ENCODE measurements at places on chromosomes 1 and 21.

DNA sequence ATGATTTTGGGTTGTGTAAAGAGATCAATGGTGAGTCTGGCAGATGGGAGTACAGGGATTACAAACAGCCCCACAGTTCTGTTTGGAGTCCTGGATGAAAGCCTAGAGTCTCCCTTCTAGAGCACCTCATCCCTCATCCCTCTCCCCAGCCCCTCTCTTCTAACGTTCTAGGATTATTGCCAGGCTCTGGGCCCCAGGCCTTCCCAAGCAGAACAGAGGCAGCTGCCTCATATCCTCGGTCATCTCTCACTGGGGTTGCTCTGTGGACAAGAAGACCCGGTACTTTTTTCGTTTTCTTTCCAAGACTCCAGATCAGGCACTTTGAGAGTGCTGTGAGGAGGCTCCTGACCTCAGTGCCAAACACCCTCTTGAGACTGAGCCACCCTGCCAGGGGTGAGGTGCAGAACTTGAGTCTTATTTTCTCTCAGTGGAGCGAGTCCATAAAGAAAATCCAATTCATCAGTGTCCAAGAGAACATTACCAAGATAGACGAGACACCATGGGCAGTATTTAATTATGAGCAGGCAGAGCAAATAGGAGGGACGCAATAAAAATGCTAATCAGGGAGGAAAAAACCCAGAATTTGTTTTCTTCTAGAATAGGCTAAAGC lies 17.1 kb upstream of the KCND3 start:
- no peak for DNase-seq

- no peak for DNase-seq
These were observed 201.6 kb downstream of the SDCCAG8 start for GRCh38 chr1:243457363-243457982.

GRCh38 chr1:248822148-248823032 lies 3.3 kb downstream of the SH3BP5L start:
- DNase-seq = no peak

- no peak for DNase-seq
These were observed 7.9 kb downstream of the MEF2D start for GRCh38 chr1:156492591-156493080.

Measured in iPS DF 19.7 (cell line).